CD4-positive, alpha-beta T cell treated with Interleukin-12 subunit alpha and Interleukin-12 subunit beta, for 1 hour (primary cell): ENCODE measurements at places on chromosomes 11 and 22.
A peak's percentile ranks its signal among the peaks of the same experiment; 100 is the strongest.

DNA sequence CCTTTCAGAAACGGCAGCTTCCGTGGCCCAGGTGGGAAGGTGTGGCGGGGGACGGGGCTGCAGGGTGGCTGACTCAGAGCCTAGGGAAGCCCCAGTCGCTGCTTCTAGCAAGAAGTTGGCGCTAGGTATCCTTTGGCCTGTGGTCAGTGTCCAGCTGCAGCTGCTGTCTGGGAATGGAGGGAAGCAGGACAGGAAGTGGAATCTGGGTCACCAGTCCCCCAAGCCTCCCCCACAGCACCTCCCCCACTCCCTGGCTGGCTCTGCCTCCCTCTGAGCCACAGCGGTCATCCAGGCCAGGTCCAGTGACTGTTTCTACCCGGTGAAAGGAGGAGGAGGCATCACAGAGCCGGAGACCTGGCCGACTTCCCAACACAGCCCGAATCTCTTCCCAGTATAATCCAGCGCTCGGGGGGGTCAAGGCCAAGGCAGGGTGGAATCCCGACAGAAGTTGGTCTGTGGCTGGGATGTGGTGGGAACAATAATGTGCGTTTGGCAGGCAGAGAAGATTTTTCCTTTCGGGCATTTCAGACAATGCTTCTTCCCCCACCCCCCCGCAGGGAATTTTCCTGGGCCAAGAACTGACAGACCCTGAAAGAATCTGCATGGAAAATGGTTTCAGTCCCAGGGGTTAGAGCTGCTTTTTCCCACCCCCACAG lies 45.1 kb downstream of the C11orf96 start:
- DNase-seq: no peak

DNA sequence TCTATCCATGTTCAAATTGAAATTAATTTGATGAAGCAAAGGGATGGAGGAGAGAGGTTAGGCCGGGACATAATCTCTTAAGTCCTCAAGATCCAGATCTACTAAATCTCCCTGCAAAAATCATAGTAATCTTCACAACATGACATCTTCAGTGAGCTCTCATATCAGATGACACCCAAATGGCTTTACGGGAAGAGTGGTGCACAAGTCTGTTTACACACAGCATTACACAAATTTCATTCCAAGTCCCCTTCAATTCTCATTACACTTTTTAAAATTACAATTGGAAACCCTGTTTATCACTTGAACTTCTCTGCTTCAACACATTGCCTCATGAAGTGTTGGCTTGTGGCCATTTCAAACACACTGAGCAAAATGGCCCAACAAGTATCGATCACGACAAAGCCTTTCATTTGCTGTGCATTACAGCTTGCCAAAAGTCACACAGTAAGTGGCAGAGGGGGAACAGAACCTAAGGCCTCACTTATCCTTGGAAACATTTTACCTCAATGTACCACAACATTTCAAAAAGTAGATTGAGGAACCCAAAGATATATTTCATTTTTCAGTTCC lies 17.9 kb upstream of the TPH1 start:
- no peak for DNase-seq

- peak; percentile 11 for DNase-seq
Observed at GRCh38 chr11:118820412-118821357, 29.7 kb upstream of the DDX6 start.

GRCh38 chr11:70226967-70227366 lies 23.9 kb downstream of the FADD start:
- DNase-seq: no peak

- DNase-seq: no peak
Observed at GRCh38 chr11:103842795-103843194, 193.6 kb upstream of the DDI1 start.

DNA sequence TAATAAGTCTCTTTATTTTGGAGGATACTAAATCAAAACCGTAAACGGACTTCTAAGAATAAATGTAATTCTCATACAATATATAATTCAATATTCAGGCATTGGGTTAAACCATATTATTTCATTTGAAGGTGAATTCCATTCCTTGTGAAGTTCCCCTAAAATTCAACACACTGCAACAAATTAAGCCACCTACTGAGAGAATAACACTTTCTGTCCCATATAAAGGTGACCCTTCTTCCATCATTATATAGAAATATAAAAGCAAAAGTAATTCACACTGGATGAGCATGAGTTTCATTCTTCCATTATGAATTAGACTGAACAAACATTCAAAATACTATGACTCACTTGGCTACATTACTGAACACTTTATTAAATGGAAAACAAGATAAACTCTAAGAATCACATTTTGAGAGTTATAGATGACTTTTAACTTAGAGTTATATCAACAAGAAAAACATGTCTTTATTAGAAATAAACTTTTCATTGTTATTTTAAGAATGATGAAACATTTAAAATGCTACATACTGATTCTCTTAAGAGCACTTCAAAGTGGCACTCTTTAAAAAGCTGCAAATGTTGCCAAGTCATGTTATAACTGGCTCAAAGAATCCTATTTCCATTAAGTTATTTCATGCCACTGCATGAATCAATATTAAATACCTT lies 2.8 kb downstream of the SESN3 start:
- DNase-seq: no peak

- DNase-seq: no peak
Observed at GRCh38 chr22:40585310-40585751, 51.2 kb downstream of the MRTFA start.

- DNase-seq: peak; percentile 72
Observed at GRCh38 chr11:116927163-116927974, 89.9 kb upstream of the APOA1 start.

GRCh38 chr11:94926698-94927237 lies 46.6 kb downstream of the CWC15 start:
- no peak for DNase-seq

DNA sequence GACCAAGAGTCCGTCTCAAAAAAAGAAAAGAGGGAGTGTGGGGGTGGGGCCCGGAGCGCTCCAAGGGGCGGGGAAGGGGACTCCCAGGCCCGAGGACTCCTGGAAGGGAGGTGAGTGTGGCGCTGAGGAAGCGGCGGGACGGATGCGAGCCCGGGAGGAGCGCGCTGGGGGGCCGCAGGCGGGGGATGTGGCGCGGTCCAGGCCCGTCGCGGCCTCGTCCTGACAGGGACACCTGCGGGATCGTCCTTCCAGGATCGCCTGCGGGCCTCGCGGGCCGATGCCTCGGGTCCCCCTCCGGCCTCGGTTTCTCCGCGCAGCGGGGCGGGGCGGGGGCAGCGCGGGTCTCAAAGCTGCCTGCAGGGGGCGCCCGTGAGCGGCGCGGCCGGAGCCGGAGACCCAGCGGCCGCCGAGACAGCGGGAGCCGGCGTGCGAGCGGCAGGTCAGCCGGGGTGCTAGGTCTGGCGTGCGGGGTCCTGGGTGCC lies 3.8 kb upstream of the ADORA2A start:
- peak; percentile 68 for DNase-seq

DNA sequence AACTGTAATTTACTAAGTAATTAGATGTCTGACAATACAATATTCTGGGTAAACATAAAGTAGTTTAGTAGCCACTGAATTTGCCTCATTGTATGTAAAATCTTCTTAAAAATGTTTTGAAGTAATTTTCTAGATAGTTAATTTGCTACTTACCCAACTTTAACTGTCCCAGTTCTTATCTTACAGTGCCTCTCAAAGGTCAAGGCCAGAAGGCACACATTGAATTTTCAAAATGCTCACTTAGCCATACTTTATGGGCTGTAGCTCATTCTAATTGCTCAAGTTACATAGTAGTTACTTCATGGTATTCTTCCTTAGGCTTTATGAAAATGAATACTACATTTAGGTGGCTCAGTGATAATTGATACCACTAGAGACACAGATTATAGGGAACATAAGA lies 666.6 kb downstream of the CNTN5 start:
- no peak for DNase-seq

DNA sequence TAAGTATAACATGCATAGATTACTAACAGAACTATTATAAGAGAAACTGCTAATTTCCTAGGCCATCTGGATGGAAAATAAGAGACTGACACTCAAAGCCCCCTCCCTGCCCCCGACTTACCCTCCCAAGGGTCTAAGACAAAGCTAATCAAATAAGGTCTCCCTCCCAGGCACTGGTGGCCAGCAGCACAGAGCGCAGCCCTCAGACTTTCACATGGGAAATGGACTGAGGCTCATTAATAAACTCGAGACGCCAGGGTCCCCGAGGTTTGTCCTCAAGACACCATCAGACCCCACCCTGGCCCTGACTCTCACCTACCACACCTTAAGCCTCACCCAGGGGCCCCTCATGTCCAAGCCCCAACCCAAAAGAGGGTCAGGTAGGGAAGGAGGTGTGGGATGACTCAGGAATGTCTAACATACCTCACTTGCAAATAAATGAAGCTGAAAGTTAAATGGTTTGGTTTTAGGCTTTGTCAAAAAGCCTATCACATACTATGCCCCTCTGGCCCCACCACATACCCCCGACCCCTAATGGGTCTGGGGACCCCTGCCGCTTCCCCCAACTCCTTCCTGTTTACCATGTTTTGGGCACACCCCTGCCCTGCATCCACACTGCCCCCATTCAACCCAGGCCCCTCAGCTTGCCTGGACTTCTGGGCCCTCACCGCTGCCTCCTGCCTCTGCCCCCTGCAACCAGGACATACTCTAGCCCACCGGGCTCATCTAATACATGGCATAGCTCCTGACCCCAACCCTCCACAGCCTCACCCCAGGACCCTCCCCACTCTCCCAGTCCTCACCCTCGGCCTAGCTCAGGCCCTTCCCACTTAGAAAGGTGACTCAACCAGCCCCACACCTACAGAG lies 11.4 kb downstream of the ARAP1 start:
- DNase-seq: no peak

GRCh38 chr11:74739546-74740270 lies 8.5 kb upstream of the CHRDL2 start:
- peak; percentile 62 for DNase-seq

- DNase-seq: peak; percentile 60
Observed at GRCh38 chr22:39343259-39344045, 6.3 kb upstream of the SYNGR1 start.

GRCh38 chr11:86507249-86507845 lies 132.7 kb downstream of the CCDC81 start:
- no peak for DNase-seq

GRCh38 chr11:117589063-117589462 lies 208.0 kb downstream of the DSCAML1 start:
- no peak for DNase-seq

GRCh38 chr22:27835446-27835845 lies 33.9 kb upstream of the MN1 start:
- no peak for DNase-seq

DNA sequence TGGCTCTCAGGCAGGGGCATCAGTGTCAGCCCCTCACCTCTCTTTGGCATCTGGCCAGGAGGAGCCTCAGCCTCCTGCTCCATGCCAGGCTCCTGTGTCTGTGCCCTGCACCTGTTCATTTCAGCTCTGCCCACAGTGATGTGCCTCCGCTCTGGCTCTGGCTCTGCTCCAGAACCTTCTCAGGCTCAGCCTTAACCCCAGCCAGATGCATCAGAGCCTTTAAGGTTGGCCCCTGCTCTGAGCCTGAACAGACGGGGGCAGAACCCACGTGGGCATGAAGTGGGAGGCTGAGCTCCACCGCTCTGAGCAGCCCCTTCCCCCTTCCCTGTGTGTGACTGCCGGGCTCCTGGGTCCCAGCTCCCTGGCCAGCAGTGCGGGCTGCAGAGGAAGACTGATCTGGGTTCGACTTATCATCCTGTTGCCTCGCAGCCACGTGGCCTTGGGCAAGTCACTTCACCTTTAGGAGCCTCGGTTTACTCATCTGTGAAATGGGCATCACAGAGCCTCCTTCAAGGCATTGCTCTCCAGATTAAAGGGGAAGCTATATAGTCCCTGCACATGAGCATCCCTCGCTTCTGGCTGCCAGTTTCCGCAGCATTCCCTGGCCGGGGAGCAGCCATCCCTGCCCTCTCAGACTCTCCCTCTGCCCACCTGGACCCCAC lies 44.7 kb upstream of the RTL6 start:
- DNase-seq: no peak

DNA sequence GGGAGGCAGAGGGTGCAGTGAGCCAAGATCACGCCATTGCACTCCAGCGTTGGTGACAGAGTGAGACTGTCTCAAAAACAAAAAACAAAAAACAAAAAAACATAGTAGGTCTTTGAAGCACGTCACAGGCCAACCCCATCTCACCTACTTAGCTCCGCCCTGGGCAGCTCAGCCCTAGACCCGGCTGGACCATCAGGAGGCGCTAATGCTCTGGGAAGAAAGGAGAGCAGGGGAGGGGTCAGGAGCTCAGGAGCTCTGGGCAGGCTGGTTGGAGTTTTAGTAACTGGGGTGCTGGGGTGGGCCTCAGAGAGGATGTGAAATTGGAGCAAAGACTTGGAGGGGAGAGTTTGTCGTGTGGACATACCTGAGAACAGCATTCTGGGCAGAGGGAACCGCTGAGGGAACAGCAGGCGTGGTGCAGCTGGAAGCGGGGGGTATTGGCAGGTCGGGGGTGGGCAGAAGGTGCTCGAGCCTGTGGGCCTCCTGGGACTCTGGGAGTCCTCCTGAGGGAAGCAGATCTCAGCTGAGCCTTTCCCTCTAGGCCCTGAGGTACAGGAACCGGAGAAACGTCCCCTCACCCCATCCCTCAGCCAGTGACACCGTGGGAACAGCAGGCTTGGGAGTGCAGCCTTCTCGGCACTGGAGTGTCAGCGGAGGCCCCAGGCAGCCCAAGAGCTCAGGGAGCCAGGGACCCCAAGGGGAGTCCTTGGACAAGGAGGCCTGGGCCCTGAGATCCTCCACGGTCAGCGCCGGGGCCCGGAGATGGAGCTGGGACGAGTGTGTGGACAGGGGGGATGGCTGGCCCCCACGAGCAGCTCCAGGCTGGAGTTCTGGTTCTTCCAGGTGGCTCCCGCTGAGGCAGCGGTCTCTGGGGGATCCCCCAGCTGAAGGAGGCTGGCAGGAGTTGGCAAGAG lies 2.2 kb upstream of the RPS6KA4 start:
- DNase-seq: peak; percentile 36

- no peak for DNase-seq
Observed at GRCh38 chr22:43530349-43531201, 118.8 kb downstream of the MPPED1 start.

DNA sequence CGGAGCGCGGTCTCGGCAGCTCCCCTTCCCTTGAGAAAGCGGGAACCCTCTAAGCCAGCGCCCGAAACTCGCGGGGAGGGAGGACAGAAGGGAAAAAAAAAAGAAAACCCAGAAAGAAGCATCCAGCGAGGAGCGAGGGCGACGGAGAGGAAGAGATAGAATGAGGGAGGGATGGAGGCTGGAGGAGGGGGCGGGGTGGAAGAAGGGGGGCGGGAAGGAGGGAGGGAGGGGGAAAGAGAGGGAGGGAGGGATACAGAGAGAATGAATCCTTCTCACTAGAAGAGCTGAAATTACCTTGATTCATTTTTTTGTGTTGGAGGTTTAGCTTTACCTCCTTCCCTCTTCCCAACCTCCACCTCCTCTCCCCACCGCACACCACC lies 19.3 kb upstream of the BDNF start:
- DNase-seq: no peak
